Heart right ventricle (tissue), 16 donors: ENCODE measurements at places on chromosomes 5 and 9. TPM values are rescaled to one million over a fixed set of nuclear protein-coding genes. Genes with fewer than 3 reads are reported as not detected.
A peak's percentile ranks its signal among the peaks of the same experiment; 100 is the strongest.

TRAF1 gene
- 2.1 TPM for total RNA-seq

BTNL9 gene
- total RNA-seq, result 17.9 TPM

LHX2 gene
- total RNA-seq, result not detected

OR1L4 gene
- total RNA-seq, result not detected

LCN15 gene
- not detected for total RNA-seq

PDCD1LG2 gene
- total RNA-seq, result 3.9 TPM

DNA sequence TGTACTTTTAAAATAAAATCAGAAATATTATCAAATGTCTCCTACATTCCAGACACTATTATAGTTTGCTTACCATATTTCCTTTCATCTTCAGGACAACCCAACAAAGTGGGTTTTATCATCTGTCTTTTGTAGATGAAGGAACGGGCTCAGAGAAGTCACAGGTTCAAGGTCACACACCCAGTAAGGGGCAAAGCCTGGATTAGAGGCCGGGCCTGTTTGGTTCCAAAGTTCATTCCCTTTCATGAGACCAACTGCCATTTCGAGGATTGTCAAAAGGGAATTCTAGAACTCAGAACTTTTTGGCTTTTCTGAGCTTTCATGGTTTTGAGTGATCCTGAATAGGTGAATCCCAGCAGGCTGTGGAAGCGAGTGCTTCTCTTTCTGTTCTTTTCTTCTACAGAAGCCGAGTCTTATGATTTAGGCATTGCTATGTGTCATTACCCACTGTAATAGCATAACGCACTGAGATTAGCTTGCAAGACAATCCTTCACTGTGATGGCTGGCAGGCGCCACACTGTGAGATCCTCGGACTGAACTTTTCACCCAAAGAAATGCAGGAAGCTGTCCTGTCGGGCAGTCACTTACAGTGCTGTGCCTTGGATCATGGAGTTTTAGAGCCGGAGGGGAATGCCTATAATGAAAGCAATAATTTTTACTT lies 43.8 kb upstream of the ANKH start:
- DNase-seq, result no peak

- no peak for DNase-seq
Observed at GRCh38 chr9:20642045-20642444, 19.7 kb upstream of the MLLT3 start.

DNA sequence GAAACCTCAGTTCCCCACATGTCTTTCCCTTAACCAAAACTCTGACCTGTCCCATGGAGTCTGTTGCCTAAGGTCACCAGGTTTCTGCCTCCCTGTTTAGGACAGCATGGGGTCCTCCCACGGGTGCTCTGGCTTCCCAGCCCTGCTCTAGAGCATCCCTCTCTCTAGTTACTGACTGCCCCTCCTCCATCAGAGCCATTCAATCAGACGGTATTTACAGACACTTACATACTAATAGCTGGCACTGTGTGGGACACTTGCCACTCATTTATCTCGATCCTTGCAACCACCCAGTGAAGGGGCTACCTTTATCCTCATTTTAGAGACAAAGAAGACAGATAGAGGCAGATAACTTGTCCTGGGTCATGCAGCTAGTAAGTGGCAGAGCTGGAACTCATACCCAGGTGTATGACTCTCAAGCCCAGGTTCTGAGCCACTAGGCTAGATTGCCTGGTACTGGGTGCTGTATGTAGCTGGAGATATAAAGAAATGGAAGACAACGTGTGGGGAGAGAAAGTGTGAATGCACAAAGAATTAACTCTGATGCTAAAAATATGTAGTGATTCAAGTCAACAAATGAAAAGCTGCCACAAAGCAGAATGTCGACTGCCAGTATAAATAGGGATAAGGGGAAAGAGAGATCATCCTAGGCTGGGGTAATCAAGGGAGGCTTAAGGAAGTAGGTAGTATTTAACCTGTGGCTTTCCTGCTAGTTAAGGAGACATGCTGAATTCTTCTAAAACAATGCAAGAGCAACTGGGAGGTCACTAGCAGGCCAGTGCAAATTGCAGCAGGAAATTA lies 52.5 kb upstream of the PDE8B start:
- no peak for DNase-seq

GRCh38 chr9:91896513-91897121 lies 53.4 kb downstream of the ROR2 start:
- DNase-seq, result peak; percentile 27

- no peak for DNase-seq
Observed at GRCh38 chr5:124410539-124411488, 335.6 kb downstream of the ZNF608 start.
